Stimulated activated CD4-positive, alpha-beta T cell treated with anti-CD3 and anti-CD28 coated beads, Interleukin-4, amount 100 ng/mL, for 24 hours (primary cell): ENCODE measurements at places on chromosomes 5 and 9.

GRCh38 chr5:34582371-34582770, 73.8 kb upstream of the RAI14 start:
- DNase-seq: no peak

DNA sequence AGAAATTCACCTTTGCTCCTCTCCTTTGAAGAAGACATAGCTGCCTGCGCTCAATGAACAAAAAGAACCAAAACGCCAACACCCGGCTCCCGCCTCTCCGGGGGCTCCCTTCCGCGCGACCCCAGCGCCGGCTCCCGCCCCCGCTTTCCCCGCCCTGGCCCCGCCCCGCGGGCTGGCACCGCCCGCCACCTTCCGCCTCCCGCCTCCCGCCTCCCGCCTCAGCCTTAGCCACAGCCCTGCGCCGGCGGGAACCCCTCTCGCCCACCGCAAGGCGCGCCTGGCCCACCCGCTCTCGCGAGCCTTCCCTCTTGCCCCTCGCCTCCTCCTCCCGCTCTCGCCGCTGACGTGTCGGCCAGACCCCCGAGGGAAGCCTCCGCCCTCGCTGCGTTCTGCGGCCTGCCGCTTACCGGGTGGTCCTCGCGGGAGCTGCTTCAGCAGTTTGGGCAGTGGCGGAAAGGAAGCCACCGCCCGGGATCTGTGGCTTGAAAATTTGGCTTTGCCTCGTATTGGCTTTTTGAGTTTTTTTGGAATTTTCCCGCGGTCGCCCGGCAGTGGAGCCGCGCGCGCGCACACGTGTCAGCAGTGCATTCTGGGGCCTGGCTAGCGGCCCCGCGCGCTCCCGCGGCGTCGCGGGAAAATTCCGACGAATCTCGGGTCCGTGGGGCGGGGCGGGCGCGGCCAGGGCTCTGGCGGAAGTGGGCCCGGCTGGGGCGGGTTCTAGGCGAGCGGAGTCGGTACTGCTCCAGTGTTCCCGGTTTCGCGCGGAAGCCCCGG, at the start of gene FANCC:
TSS of gene FANCC (minus strand) at position 591 of the 774 bp plus-strand sequence. CDS start 68,418 bp downstream, outside the sequence.
- DNase-seq: peak; percentile 89

GRCh38 chr5:92841604-92842155, 739.3 kb downstream of the NR2F1-AS1 start:
- no peak for DNase-seq

DNA sequence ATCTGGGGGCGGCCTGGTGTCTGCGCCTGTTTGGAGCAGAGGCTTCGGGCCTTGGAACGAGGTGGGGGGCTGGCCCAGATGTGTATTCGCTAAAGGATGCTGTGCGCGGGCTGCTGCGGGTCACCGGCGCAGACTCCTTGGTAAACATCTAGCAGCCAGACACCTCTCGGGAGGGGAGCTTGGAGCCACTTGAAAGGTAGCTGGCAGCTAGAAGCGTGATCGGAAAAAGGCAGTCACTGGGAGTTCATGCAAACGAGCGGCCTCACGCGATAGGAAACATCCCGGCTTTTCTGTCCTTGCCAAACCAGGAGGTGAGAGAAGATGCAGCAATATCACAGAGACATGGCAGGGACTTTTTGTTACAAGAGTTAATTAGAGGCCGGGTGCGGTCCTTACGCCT, 8.1 kb downstream of the LAMC3 start:
- DNase-seq: no peak

DNA sequence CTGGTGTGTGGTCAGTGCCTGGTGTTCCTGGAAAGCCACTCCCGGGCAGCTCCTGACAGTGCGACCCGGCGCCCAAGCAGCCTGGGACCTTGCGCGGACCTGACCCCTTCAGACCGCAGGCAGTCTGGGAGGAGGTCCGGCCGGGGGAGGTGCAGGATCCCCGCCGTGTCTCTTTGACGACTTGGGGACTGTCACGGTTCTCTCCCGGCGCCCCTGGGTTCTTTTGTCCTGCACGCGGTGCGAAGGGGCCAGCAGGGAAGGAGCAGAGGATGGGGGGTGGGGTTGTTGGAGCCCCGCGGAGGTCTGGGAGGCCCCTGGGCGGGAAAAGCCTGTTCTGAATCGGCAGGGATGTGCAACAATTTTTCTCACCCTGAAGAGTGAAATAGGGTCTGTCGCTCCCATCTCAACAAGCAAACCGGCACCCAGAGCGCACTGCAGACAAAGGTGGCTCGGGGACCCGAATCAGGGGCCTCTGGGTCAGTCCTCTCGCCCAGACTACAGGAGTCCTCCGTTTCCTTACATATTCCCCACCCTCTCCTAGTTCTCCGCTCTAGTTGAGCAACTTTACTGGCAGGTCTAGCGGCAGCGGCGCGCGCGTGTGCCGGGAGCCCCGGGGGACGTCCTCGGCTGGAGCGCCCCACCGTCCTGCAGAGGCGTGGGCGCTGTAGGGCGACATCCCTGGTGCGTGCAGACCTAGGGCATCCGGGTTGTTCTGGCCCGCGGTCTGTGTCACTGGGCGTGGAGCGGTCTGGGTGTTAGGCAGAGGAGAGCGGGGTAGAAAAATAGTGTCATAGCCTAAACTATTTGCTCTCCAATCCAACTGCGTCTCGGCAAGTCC, 1.2 kb downstream of the VCAN start:
- no peak for DNase-seq

- no peak for DNase-seq
Observed at GRCh38 chr9:97980918-97981845, 2.0 kb upstream of the ANP32B start.

GRCh38 chr5:19855453-19855852, 132.5 kb downstream of the CDH18 start:
- DNase-seq: no peak

GRCh38 chr9:7094052-7094451, 336.3 kb downstream of the KDM4C start:
- DNase-seq: no peak

GRCh38 chr9:86075132-86076109, 23.9 kb downstream of the GOLM1 start:
- DNase-seq: no peak

- no peak for DNase-seq
Observed at GRCh38 chr5:65704621-65705239, 17.2 kb downstream of the SGTB start.

DNA sequence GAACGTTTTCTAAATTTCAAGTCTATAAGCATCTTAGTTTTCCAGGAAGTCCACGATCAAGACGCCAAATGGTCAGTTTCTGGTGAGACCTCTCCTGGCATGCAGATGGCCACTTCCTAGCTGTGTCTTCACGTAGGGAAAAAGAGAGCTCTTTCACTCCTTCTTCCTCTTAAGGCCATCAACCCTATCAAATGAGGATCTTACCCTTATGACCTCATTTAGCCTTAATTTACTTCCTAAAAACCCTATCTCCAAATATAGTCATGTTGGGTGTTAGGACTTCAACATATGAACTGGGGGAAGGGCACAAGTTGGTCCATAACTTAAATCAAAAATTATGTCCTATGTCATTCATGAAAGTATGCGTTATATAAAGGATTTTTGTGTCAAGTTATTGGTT, 229.5 kb downstream of the ARL15 start:
- DNase-seq: no peak

DNA sequence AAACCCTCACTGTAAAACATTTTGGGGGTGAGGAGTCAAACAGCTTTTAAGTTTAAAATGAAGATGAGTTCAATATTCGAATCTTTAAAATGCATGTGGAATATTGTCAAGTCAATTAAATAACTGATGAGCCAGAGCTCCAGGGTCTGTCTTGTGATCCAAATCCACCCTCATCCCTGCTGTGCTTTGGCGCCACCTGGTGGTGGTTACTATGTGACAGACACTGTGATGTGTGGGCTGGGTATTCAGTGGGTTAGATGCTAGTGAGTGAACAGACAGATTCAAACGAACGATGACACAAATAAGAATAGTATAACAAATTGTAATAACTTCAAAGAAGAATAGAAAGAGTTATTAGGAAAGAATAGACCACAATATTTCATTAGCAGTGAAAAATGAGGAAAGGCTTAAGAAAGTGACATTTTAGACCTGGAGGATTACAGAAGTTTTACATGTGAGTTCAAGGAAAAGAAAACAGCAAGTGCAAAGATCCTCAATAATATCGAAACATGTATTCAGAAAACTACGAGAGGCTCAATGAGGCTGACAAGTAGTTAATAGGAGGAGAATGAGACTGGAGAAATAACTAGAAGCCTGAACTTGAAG, 51.4 kb upstream of the CHSY3 start:
- DNase-seq: peak; percentile 76

- no peak for DNase-seq
Observed at GRCh38 chr9:121604242-121604641, 47.2 kb upstream of the DAB2IP start.

DNA sequence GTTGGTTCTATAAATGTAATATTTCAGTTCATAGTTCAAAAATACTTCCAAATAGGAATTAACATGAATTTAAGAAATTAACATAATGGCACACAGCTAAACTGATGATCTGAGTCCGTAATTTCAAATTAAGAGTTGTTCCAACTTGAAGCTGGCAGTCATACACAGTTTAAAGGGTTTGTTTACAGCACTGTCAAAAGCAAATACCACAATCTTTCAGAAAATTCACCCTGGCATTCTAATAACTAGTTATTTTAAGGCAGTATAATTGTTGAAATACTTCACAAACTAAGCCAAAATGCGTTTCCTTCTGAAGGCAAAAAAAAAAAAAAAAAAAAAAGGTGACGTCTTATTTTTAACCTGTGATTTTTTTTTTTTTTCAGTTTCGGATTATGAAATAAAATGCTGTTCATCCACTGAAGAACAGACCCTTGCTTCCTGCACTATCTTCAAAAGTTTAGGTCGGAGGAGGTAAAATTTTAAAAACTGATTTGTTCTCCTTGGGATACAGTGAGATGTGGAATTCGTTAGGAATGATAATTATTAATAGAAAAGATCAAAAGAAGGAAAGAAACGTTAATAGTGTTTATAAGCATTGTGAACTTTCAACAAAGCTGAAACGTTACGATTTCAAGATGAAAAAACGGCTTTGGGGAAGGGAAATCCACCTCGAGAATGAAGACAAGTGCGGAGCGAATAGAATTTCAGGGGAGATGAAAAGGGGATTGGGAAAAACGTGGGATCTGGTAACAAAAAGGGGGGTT, 850 bp downstream of the IL6ST start:
- no peak for DNase-seq

DNA sequence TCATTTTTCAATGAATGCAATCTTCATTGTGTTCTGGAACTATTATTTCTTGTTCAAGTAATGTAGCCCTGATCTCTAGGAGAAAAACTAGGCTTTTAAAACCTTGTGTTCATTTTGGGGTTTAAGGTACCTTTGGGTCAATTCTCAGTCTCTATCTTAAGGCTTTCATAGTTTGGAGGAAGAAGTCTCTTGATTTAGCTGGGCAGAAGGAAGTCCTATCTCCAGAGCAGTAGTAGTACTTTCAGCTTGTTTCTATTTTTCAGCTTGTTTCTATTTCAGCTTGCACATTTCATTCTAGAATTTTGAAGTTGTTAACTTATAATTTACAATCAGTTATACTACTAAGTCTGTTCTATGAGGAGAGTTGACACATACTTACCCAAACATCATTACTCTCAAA, 15.2 kb downstream of the CSNK1G3 start:
- DNase-seq: no peak

DNA sequence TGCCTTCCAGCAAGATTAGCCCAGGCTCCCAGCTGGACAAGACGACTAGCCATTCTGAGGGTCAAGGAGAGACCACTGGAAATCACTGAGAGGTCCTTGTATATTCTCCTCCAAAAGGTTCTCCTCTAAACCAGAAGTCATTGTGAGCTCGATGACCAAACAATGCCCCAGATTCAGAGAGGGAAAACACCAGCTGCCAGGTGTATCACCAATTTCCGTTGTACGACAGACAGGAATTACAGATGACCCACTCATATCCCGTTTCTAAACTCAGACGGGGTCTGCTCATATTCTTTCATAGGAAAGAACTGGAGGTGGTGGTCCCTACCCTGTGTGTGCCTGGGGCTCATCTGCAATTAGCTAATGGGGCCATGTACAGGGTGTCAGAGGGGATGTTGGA, 14.2 kb downstream of the FAXDC2 start:
- no peak for DNase-seq

DNA sequence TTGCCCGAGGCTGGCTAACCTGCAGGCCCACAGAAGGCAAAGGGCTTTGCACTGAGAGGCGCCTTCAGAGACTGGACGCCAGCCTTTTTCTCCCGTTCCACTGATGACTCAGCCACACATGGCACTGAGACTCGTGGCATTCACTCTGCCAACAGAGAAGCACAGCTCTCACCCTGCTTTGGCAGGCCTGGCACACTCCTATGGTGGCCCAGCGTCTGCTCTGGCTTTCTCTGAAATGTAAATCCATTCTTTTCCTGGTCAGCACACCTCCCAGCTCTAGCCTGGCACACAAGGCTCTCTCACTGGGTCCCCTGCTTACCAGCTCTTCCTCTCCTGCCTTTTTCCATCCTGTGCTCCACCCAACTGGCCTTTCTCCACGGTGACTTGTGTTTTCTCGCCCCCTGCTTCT, 5.9 kb upstream of the MELK start:
- DNase-seq: no peak

GRCh38 chr5:67178085-67178484, 18.5 kb downstream of the CD180 start:
- DNase-seq: no peak

GRCh38 chr5:62208218-62208852, 97.7 kb upstream of the KIF2A start:
- DNase-seq: no peak

GRCh38 chr5:160442824-160443431, 21.3 kb downstream of the PTTG1 start:
- DNase-seq: no peak

- no peak for DNase-seq
Observed at GRCh38 chr9:4590430-4591122, 71.5 kb upstream of the PLPP6 start.

- peak; percentile 32 for DNase-seq
Observed at GRCh38 chr9:129185991-129186390, 7.9 kb upstream of the IER5L start.

DNA sequence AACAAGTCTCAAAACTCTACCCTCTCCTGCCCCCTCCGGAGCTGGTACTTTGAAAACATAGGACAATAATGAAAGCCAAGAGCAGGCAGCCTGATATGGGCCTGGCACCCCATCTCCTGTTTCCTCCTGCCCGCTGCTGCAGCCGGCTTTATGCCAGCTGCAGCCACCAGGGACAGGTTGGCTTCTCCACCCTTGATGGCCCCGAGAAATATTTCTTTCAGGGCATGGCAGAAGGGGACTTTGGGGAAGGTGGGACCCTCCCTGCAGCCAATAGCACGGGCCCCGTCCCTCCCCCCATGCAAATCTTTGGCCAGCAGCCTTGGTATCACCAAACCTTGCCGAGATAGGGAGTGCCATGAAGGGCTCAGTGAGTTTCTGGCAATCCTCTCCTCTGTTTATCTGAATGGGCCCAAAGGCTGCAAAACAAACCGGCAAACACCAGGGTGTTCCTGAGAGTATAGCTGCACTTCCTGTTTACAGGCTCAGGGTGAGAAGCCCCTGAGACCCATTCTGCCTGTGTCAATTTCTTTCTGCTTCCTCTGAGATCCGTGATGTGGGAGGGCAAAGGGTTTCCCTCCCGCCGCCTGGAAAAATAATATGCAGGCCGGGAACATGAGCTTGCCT, 73.4 kb upstream of the BOD1 start:
- no peak for DNase-seq

GRCh38 chr5:111530298-111530740, 18.0 kb upstream of the STARD4 start:
- peak; percentile 76 for DNase-seq
